ENCODE measurements at places on chromosomes 13 and 19. TPM values are rescaled to one million over a fixed set of nuclear protein-coding genes. Genes with fewer than 3 reads are reported as not detected.

TMIGD2 gene
- total RNA-seq = not detected

FKRP gene
- total RNA-seq = 8.6 TPM

EEF1AKMT1 gene
- 11.0 TPM for total RNA-seq

ZIC5 gene
- under 0.01 TPM for total RNA-seq

PRR19 gene
- total RNA-seq = 0.09 TPM

KLK15 gene
- not detected for total RNA-seq
